NCI-H2107 (cell line): ENCODE measurements at places on chromosomes 5 and 9.

DNA sequence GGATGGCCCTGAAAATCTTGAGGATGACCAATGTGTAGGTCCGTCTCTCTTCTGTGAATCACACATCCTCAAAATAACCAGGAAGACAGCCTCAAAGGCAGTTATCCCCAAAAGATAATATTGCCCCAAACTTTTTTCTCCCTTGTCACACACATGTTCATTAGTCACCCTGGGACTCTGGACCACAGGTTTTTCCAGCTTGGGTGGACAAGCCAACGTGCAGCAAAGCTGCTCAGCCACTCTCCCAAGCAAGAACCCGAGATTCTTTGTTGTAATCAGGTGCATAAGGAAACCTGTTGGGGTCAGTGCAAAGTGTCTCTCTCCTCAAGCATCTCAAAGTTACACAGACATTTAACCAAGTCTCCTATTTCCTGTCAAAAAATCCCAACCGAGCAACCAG, 196.6 kb downstream of the GNA14 start:
- DNase-seq = no peak

- DNase-seq = no peak
These were observed 90.0 kb downstream of the ARRDC3 start for GRCh38 chr5:91293131-91293530.

- no peak for DNase-seq
These were observed 123.9 kb downstream of the COL23A1 start for GRCh38 chr5:178466342-178466741.

DNA sequence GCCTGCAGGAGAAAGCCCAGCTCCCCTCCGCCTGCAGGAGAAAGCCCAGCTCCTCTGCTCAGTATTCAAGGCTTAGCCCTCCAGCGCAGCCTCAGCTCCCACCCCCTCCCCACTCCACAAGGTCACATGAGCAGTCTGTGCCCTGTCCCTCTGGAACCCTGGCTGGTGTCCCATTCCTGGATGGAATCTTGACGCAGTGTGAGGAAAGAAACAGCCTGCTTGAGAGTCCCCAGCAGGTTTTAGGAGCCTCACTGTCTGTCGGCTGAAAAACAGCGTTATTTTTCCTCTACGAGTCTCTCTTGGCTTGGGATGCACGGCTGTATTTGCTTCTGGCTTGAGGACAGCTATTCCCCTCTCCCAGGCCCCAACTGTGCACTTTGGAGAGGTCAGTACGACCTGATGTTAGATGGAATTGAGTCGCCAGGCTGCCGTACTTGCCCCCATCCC, 210.1 kb upstream of the TRIM32 start:
- no peak for DNase-seq

- no peak for DNase-seq
These were observed 213.6 kb downstream of the AGTPBP1 start for GRCh38 chr9:85528142-85528541.
